Activated T-helper 9 cell treated with anti-CD3 and anti-CD28 coated beads, Interleukin-2, amount 50 U/mL, for 16 hours (primary cell): ENCODE measurements at places on chromosomes 11 and 22.

DNA sequence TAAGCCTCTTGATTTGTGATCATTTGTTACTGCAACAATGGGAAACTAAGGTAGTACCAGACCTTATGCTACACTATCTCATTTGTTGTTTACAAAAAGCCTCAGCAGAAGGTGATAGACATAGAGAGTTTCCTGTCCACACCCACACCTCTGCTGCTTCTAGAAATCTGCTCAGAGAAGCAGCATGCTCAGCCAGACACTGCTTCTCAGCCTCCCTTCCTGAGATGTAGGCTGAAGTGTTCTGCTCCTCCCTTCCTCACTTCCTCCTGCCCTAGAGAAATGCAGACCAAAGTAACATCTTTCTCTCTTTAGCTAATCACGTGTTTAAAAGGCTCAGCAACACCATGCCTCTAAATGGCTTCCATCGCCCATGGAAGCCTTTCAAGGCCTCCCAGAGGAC, 88.4 kb downstream of the SLC1A2 start:
- DNase-seq: no peak

DNA sequence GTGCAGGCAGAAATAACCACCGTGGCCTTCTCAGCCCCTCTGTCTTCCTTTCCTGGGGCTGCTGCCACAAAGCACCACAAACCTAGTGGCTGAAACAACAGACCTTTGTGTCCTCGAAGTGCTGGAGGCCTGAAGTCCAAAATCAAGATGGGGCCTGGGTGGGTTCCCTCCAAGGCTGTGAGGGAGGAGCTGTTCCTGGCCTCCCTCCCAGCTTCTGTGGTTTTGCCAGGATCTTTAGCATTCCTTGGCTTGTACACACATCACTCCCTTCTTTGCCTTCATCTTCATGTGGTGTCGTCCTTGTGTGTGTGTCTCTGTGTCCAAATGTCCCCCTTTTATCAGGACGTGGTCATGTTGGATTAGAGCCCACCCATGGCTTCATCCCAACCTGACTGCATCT, 29.0 kb upstream of the PARVG start:
- DNase-seq: no peak

DNA sequence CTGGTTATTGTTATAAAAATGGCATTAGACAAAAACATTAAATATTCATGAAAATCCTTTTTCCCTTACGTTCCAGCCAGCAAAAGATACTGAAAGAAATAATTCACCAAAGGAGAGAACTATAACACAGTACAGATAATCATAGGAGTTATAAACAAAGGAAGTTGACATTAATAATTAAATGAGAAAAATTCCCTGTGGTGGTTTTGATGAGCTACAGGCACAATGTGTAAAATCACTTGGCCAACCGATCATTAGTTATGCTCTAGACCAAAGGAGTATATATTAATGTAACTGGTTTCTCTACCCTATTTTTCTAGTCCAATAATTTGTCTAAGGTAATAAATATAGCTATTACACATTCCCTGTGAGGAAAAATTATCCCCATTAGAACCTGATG, 534.7 kb downstream of the CNTN5 start:
- no peak for DNase-seq

GRCh38 chr22:27993774-27994350, 74.8 kb upstream of the PITPNB start:
- no peak for DNase-seq

DNA sequence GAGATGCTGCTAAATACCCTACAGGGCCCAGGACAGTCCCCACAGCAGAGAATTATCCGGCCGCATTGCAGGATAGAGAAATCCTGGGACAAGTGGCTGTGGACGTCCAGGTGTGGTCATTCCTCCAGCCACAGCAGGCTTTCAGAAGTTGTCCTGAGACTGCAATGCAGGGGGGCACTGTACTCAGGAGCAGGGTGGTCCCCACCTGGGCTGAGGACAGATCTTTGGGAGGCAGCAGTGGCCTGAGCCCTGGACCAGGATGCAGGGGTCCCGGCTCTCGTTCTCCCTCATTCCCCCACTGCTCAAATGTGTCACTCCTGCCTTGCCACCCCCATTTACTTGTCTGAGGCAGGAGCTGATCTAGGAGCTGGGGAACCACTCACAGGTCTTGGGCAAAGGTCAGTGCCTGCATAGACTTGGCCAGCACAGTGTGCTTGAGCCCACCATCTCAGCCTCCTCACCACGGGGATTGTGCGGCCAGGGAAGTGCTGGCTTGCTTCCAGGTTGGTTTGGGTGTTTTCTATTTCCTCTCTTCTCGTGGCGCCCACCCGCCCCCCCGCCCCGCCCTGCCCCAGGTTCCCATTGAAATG, 15.3 kb downstream of the LINC01488 start:
- no peak for DNase-seq

- DNase-seq: no peak
Measured at GRCh38 chr11:91011503-91011902, 788.7 kb upstream of the CHORDC1 start.

DNA sequence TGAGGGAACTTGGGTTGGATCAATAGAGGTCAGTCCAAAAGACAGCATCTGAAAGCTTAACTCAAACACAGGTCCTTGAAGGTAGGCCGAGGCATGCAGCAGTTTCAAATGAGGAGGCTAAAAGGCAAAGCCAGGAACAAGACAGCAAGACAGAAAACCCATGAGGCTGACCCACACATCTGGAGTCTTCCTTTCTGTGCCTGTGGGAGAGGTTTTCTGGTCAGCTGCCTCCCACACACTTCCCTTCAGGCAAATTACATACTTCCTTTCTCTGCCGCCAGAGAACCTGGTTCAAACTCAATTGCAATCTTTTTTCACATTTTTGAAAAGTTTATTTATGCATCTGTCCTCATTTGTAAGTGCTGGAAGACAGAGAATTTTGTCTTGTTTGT, 29.8 kb upstream of the CRTAM start:
- DNase-seq: no peak
